Activated naive CD8-positive, alpha-beta T cell treated with anti-CD3 and anti-CD28 coated beads, Interleukin-2, amount 10 ng/mL, durations not matched to agents 7 days and 5 days (primary cell): ENCODE measurements at places on chromosomes 3 and 15. TPM values are rescaled to one million over a fixed set of nuclear protein-coding genes. Genes with fewer than 3 reads are reported as not detected.

- peak overlapping the region; percentile 99 for H3K4me3 ChIP-seq
- H3K36me3 ChIP-seq: peaks cover 20% of the 10 kb centered on the region
- H3K4me1 ChIP-seq: peaks cover 35% of the 10 kb centered on the region
- peak overlapping the region; percentile 94 for H3K27ac ChIP-seq
- no peaks in the 10 kb centered on the region for H3K27me3 ChIP-seq
- DNase-seq: no peak
Observed at GRCh38 chr3:196079682-196080081, 2.2 kb downstream of the TFRC start.

DNA sequence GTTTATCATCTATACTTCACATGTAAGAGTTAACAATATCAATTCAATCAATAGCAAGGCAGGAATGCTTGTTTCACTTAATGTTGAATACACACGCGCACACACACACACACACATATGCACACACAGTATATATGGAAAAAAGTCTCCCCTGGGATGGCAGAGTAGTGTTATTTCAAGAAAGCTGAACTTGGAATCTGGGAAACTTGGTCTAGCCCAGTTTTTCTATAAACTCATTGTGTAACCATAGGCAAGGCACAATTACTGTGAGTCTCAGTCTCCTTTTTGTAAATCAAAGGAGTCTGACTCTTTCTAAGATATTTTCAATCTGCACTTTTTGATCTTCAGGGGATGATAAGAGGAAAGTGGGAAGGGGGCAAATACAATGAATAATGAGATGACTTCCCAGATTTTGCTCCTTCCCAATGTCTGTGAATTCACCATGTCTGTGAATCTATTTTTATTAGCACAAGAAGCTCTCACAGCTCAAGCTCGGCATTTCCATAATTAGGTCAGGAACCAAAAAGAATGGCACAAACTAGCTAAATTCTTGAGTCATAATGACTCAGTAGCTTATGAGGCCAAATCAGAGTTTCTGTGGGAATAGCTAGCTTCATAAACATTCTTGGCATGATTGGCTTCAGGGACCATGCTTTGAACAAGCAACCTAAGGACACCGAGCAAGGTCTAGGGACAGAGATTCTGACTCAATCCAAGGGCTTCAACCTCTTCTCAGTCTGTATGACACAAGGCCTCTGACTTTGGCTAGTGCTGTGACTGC lies 227.4 kb upstream of the DCBLD2 start:
- DNase-seq: no peak
- no peak overlapping the region for H3K27ac ChIP-seq
- no peak overlapping the region for H3K4me3 ChIP-seq
- H3K27me3 ChIP-seq: no peaks in the 10 kb centered on the region

GRCh38 chr3:150083655-150084042 lies 113.0 kb upstream of the PFN2 start:
- peaks cover 14% of the 10 kb centered on the region for H3K27me3 ChIP-seq
- DNase-seq: no peak
- no peak overlapping the region for H3K4me3 ChIP-seq
- H3K27ac ChIP-seq: no peak overlapping the region
- no peaks in the 10 kb centered on the region for H3K4me1 ChIP-seq

ARID3B gene
- total RNA-seq: 43.0 TPM

DNA sequence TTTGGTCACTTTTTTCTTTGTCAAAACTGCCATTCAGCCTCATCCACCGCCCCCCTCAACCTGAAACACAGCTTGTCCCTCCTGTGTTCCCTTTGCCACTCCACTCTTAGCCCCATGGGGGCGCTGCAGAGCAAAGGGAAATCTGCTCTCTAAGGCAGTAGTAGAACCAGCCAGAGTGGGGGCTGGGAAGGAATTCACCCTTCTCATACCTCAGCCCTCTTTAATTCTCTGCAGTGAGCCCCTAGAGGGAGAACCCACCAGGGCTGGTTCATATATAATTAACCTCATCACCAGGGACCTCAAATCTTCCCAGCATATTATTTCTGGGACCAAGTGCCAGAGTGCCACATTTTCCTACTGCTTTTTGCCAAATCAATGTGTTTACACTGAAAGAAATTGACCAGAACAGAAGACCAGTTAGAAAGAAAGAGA lies 2.8 kb upstream of the BCL6 start:
- peaks cover 53% of the 10 kb centered on the region for H3K4me1 ChIP-seq
- H3K27ac ChIP-seq: peak overlapping the region; percentile 99
- H3K36me3 ChIP-seq: peaks cover 19% of the 10 kb centered on the region

MESP1 gene
- 2.1 TPM for total RNA-seq

DNA sequence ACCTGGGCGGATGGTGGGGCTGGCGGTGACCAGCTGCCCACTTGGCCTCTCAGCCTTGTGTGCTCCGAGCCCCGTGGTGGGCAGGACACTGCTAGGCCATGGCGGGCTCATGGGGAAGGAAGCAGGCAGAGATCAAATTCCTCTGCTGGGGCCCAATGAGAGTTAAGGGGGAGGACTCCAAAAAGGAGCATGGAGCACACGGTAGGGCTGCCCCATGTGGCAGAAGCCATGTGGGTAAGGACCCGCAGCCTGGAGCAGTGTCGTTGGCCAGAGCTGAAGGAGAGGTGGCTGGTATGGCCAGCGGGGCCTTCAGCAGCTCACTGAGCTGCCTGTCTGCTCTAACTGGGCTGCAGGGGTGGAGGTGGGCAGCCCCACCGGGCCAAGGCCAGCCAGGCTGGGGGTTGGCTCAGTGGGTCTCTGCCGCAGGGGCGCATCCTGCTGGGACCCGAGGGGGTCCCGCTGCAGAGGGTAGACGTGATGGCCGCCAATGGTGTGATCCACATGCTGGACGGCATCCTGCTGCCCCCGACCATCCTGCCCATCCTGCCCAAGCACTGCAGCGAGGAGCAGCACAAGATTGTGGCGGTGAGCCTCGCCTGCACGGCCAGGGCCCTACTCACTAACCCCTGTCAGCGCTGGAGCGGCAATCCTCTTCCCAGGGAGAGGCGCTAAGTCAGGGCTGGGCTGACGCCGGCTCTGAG lies 11.3 kb downstream of the STAB1 start:
- no peaks in the 10 kb centered on the region for H3K36me3 ChIP-seq
- no peak for DNase-seq
- H3K27ac ChIP-seq: no peak overlapping the region
- no peaks in the 10 kb centered on the region for H3K4me1 ChIP-seq

MCF2L2 gene
- 6.5 TPM for total RNA-seq

DNA sequence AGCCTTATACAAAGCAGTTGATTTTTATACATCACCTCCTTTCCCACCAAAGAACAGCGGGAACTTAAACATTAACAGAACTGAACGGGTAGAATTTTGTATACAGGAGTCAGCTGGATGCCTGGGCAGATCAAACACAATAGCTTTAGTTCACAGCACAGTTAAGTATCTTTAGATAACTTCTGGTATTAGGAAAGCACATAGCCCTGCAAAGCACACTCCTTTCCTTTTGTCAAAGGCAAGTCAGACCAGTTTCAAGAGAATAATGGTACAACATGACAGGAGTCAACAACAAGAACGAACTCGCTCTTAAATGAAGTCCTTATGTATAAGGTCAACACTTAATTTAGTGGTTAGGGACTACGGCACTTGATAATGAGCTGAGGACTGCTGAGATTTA lies 26.3 kb downstream of the ABCC5 start:
- no peak overlapping the region for H3K4me3 ChIP-seq
- DNase-seq: no peak
- no peaks in the 10 kb centered on the region for H3K27me3 ChIP-seq
- H3K36me3 ChIP-seq: peaks cover 6% of the 10 kb centered on the region
- H3K4me1 ChIP-seq: peaks cover 3% of the 10 kb centered on the region

GRCh38 chr3:138389841-138390581 lies 41.6 kb downstream of the MRAS start:
- H3K27ac ChIP-seq: no peak overlapping the region
- no peak overlapping the region for H3K4me3 ChIP-seq
- peaks cover 2% of the 10 kb centered on the region for H3K4me1 ChIP-seq

GOLGA6L4 gene
- total RNA-seq: 4.6 TPM

- no peak overlapping the region for H3K4me3 ChIP-seq
- H3K27ac ChIP-seq: no peak overlapping the region
- DNase-seq: no peak
- H3K27me3 ChIP-seq: peaks cover 3% of the 10 kb centered on the region
Observed at GRCh38 chr15:81886080-81886479, 159.7 kb downstream of the MEX3B start.

- H3K4me1 ChIP-seq: peaks cover 9% of the 10 kb centered on the region
- no peak overlapping the region for H3K4me3 ChIP-seq
- H3K27me3 ChIP-seq: peaks cover 43% of the 10 kb centered on the region
- H3K36me3 ChIP-seq: no peaks in the 10 kb centered on the region
- H3K27ac ChIP-seq: no peak overlapping the region
- DNase-seq: peak; percentile 49
Observed at GRCh38 chr3:100634493-100635272, 25.3 kb downstream of the ADGRG7 start.

RARB gene
- not detected for total RNA-seq

SH2D7 gene
- total RNA-seq: not detected

GRCh38 chr3:143951351-143951971 lies 20.2 kb upstream of the DIPK2A start:
- no peaks in the 10 kb centered on the region for H3K36me3 ChIP-seq
- no peak overlapping the region for H3K4me3 ChIP-seq
- peaks cover 12% of the 10 kb centered on the region for H3K27me3 ChIP-seq
- no peak for DNase-seq
- H3K4me1 ChIP-seq: peaks cover 1% of the 10 kb centered on the region
- no peak overlapping the region for H3K27ac ChIP-seq

GABRG3 gene
- not detected for total RNA-seq

DNA sequence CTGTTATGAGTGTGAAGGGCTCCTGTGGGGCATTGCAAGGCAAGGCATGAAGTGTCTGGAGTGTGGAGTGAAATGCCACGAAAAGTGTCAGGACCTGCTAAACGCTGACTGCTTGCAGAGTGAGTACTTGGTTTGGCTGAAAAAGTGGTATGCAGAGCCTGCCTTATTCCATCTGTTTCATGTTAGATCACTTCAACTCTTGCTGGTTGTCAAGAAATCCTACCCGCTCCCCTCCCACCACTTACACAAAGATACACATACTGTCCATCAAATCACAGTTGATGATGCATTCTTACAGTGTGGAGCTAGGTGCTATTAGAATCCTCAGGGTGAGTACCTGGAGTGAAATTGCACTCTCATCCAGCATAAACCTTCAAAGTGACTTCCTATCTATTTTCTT lies 272.1 kb downstream of the UNC13C start:
- no peak overlapping the region for H3K27ac ChIP-seq
- H3K36me3 ChIP-seq: no peaks in the 10 kb centered on the region
- no peaks in the 10 kb centered on the region for H3K4me1 ChIP-seq
- H3K27me3 ChIP-seq: no peaks in the 10 kb centered on the region
- no peak overlapping the region for H3K4me3 ChIP-seq

- DNase-seq: no peak
- H3K27ac ChIP-seq: no peak overlapping the region
- no peak overlapping the region for H3K4me3 ChIP-seq
Observed at GRCh38 chr3:153343988-153344782, 182.2 kb downstream of the RAP2B start.

GRCh38 chr15:67779549-67780111 lies 45.7 kb upstream of the SKOR1 start:
- DNase-seq: no peak
- H3K4me3 ChIP-seq: no peak overlapping the region
- H3K36me3 ChIP-seq: peaks cover 2% of the 10 kb centered on the region
- H3K4me1 ChIP-seq: peaks cover 21% of the 10 kb centered on the region
- no peak overlapping the region for H3K27ac ChIP-seq

GRCh38 chr15:88300861-88301260 lies 44.3 kb upstream of the NTRK3 start:
- peaks cover 10% of the 10 kb centered on the region for H3K27me3 ChIP-seq
- no peak overlapping the region for H3K4me3 ChIP-seq

CPLX3 gene
- total RNA-seq: 0.28 TPM

GRCh38 chr3:159263750-159264553 lies 462.1 kb downstream of the MFSD1 start:
- peaks cover under 1% of the 10 kb centered on the region for H3K27me3 ChIP-seq
- no peaks in the 10 kb centered on the region for H3K36me3 ChIP-seq
- H3K27ac ChIP-seq: no peak overlapping the region
- H3K4me3 ChIP-seq: no peak overlapping the region

DNA sequence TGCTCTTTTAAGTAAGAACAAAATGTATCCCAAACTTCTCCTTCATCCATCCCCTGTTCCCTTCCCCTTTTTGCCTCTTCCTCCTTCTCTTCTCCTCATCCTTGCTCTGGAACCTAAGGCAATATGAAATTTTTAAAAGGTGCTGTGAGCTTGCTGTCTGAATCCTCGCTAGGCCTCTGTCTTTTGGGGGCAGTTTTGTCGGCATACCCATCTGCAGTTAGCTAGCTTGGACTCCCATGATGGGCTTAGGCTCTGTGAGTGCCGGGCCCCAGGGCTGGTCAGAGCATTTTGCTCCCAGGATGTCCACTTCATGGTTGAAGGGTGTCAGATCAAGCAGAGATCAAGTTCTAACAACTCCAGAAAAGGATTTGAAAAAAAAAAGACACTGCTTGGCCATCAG lies 18.6 kb downstream of the ZIC1 start:
- DNase-seq: no peak
- H3K27ac ChIP-seq: no peak overlapping the region
- H3K4me1 ChIP-seq: no peaks in the 10 kb centered on the region
- H3K27me3 ChIP-seq: peaks cover 27% of the 10 kb centered on the region

DNA sequence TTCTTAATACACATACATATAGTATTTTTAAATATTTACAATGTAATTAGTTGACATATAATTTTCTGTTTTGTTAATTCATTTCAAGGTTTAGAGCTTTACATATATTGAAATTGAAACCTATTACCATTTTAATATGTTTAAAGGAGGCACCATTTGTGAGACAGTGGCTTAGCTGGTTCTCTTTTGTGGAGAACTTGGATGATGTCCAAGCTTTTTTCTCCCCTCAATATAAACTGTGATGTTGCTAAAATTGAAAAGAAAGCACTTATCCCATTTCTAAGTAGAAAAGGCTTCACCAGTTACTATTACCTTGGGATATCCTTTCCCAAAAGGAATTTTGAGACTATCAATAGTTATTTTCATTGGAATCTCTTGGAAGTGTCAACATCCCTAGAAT lies 707.2 kb downstream of the NTRK3 start:
- DNase-seq: no peak
- no peaks in the 10 kb centered on the region for H3K27me3 ChIP-seq
- H3K4me1 ChIP-seq: no peaks in the 10 kb centered on the region
- no peak overlapping the region for H3K4me3 ChIP-seq

ACTR8 gene
- total RNA-seq: 31.8 TPM

TIMP4 gene
- not detected for total RNA-seq

CEP19 gene
- 5.7 TPM for total RNA-seq

- H3K27me3 ChIP-seq: peaks cover 15% of the 10 kb centered on the region
- no peak for DNase-seq
- no peaks in the 10 kb centered on the region for H3K4me1 ChIP-seq
- no peak overlapping the region for H3K4me3 ChIP-seq
Observed at GRCh38 chr15:31606194-31606669, 279.6 kb downstream of the KLF13 start.

PRR20G gene
- not detected for total RNA-seq

GRCh38 chr15:79086814-79087213 lies 3.8 kb downstream of the RASGRF1 start:
- no peak overlapping the region for H3K27ac ChIP-seq
- peaks cover 2% of the 10 kb centered on the region for H3K4me1 ChIP-seq
- H3K36me3 ChIP-seq: no peaks in the 10 kb centered on the region
- peaks cover 37% of the 10 kb centered on the region for H3K27me3 ChIP-seq

DNA sequence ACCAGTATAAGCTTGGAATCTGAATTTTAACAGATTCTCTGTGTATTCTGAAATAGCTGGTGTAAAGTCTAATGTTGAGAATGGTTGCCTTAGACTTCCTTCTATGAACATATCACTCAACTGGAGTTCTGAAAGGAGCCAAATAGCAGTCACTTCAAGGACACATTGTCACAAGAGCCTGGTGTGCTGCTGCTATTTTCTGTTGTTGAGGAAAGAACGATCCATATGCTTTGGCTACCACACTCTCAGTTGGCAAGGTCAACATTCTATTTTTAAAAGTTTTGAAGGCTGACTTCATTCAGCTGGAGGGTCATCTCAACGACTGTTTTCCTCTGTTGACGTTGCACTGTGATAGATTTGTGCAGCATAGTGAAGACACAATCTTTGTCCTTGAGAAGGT lies 248.7 kb downstream of the TUSC7 start:
- H3K27ac ChIP-seq: no peak overlapping the region
- no peaks in the 10 kb centered on the region for H3K36me3 ChIP-seq
